ENCODE measurements at places on chromosomes 6 and 20.

DNA sequence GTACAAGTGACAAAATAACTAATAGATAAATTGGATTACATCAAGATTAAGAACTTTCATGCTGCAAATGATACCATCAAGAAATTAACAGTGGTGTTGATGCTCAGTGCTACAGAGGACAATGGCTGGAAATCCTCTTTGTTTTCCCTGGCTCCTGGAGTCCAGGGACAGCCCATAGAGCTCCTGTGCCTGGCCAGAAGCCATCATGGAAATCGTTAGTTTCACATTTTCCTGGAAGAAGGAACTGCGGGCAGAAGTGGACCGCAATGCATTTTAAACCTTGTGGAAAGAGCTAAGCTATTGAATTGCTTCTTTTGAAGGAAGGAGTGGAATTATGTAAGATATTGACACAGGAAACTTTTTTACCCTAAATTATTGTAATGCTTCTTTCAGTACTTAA is 276.0 kb downstream of the GJA1 start:
- DNase-seq: no peak

DNA sequence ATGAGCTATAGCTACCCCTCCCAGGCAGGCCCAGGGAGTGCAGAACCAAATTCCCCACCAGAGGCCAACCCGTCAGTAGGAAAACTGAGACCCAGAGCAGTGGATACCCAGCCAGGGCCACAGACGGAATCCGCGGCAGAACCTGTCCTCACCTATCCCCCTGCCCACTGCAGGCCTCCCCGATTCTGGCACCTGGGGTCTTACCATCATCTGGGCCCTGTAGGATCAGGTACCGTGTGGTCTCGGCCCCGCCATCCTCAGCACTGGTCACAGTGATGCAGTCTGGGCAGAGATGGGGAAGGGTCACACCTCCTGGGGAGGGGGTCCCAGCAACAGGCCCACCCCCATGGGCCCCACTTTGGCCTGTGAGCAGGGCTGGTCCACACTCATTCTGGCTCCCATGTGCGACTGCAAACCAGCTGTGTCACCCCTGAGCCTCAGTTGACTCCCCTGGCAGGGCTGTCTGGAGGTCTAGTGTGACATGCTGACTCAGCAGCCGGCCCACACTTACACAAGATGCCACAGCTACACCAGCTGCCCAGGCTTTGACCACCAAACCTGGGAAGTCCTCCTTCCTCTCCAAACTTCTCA is 3.8 kb downstream of the ZNF335 start:
- no peak for DNase-seq

DNA sequence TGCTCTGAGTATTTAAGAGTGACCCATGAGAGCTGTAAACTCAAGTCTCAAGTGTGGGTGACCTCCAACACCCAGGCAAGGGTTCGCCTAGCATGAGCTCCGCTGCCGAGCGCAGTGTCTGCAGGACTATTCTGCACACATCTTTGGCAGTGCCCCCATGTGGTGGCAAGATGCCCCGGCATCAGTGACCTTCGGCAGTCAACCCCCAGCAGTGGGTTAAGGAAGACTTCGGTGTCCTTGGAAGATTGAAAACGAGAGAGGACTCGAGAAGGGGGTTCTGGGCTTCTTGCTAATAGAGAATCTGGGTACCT is 43.1 kb downstream of the RBM38 start:
- DNase-seq: peak; percentile 73

DNA sequence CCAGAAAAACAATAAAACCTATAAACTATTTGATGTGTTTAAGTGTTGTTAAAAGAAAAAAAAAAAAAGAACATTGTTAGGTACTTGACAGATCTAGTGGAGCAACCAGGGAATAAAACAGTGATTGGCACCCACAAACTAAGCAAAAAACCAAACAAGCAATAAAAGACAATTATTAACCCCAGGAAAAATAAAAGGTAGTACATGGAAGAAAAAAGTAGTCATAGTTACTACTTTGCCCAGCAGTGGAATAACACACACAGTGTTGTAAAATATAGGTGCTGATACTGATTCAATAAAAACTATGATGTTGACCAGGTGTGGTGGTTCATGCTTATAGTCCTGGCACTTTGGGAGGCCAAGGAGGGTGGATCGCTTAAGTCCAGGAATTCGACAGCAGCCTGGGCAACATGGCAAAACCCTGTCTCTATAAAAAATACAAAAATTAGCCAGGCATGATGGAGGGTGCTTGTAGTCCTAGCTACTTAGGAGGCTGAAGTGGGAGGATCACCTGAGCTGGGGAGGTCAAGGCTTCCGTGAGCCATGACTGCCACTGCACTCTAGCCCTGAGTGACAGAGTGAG is 43.9 kb downstream of the PIGU start:
- DNase-seq: no peak

DNA sequence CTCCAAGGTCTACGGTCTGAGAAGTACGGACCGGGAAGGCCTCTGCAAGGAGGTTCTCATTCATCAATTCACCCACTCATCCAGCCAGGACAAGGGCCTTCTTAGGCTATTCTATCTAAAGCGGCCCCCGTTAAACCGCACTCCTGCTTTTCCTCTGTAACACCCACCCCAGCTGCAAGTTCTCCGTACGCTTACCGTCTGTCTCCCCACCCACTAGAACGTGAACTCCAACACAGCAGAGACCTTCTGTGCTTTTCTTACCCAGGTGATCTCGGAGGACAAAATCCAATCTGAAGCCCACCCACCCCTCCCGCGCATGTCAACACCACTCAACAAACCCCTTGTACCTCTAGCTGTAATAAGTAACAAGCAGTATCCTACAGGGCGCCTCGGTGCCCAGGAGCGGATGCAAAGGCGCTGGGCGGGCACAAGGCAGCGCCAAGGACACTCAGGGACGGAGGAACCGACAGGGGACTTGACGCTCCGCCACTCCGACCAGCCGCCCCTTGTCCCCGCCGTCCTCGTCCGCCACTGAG is 351 bp downstream of the AURKA start:
- DNase-seq: no peak

GRCh38 chr6:168678588-168678987 is 237.6 kb downstream of the SMOC2 start:
- no peak for DNase-seq

- no peak for DNase-seq
These were observed 533.7 kb downstream of the BCKDHB start for GRCh38 chr6:80640176-80640575.

- DNase-seq: no peak
These were observed 18.1 kb upstream of the ATRN start for GRCh38 chr20:3452690-3453089.

Measured in H7 (cell line).